ENCODE measurements at places on chromosomes 2 and 18.
A peak's percentile ranks its signal among the peaks of the same experiment; 100 is the strongest.

DNA sequence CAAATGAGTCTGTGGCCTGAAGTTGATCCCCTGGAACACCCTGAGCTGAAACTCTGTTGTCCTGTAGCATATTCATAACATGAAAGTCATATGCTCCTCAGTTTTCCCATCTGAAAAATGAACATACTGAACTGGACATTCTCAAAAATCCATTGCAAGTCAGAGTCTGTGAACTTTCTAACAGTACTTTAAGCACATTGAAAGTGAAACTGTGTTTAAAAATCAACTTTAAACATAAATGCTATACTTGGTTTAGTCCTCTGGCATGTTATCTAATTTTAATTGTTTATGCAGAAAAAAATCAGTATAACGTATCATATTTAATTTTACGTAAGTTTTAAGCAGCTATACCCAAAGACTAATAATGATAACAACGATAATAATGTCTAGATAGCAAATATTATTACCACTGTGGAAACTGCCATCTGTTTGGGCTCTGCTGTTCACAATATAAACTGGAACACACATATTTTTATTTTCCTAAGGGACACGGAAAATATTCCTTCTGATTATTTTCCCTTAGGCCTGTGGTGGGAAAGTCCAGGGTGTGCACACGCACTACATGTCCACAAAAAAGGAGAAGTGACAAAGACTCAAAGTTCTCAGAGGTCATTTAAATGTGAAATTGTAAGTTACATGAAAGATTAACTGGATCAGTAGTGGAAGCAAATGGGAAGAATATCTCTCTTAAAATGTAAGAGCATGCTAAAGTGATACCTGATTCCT is 56.1 kb upstream of the TTN start:
- no peaks in the 10 kb centered on the region for H3K4me1 ChIP-seq
- no peak overlapping the region for H3K27ac ChIP-seq
- DNase-seq: no peak
- no peak overlapping the region for H3K4me3 ChIP-seq
- no peaks in the 10 kb centered on the region for H3K27me3 ChIP-seq

GRCh38 chr2:237264480-237265219 is 149.3 kb downstream of the COL6A3 start:
- H3K4me3 ChIP-seq: no peak overlapping the region
- H3K36me3 ChIP-seq: no peaks in the 10 kb centered on the region
- H3K27me3 ChIP-seq: no peaks in the 10 kb centered on the region

DNA sequence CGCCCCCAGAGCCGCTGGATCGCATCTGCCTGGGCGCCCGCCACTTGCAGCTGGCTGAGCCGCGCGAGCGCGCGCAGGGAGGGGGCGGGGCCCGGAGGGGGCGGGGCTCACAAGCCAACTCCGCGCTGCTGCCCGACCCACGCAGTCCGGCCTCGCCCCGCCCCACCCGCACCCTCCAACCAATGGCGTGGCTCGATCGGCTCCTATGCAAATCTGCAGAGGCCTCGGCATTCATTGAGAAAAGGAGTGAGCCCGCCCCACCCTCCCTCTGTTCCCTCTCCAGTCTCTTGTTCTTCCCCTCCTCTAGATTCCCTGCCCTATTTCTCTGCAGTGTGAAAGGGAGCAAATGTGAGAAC is at the start of gene ALK:
ALK (minus strand) TSS at position 27 of the 356 bp plus-strand sequence. CDS start 927 bp downstream, outside the sequence.
- H3K36me3 ChIP-seq: no peaks in the 10 kb centered on the region
- H3K27ac ChIP-seq: no peak within 1 kb of the TSS
- no peaks in the 10 kb centered on the region for H3K4me1 ChIP-seq
- peaks cover 31% of the 10 kb centered on the region for H3K27me3 ChIP-seq

GRCh38 chr2:207482630-207483029 is 47.1 kb upstream of the CREB1 start:
- no peak overlapping the region for H3K27ac ChIP-seq
- H3K4me1 ChIP-seq: no peaks in the 10 kb centered on the region
- DNase-seq: no peak
- H3K36me3 ChIP-seq: no peaks in the 10 kb centered on the region

DNA sequence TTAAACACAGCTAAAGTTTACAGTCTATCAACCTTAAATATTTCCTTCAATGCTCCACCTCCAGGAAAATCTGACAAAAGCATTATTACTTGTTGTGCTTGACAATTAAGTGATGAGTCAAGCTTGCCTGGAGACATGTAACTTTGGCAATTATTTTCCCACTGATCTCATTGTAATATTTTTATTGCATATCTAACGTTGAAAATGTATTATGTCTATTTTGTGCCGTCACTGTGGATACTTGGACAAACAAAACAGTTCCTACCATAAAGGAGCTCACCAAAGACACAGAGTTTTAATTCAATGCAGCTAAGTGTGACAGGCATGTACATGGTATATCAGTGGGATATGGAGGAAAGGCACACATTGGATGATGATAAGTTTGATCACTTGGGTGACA is 24.7 kb downstream of the RNF103 start:
- no peaks in the 10 kb centered on the region for H3K4me1 ChIP-seq
- no peaks in the 10 kb centered on the region for H3K27me3 ChIP-seq
- H3K4me3 ChIP-seq: no peak overlapping the region
- no peak for DNase-seq
- no peak overlapping the region for H3K27ac ChIP-seq

- H3K27me3 ChIP-seq: no peaks in the 10 kb centered on the region
- no peak for DNase-seq
- no peaks in the 10 kb centered on the region for H3K4me1 ChIP-seq
Measured at GRCh38 chr18:5709476-5710095, 165.8 kb upstream of the EPB41L3 start.

DNA sequence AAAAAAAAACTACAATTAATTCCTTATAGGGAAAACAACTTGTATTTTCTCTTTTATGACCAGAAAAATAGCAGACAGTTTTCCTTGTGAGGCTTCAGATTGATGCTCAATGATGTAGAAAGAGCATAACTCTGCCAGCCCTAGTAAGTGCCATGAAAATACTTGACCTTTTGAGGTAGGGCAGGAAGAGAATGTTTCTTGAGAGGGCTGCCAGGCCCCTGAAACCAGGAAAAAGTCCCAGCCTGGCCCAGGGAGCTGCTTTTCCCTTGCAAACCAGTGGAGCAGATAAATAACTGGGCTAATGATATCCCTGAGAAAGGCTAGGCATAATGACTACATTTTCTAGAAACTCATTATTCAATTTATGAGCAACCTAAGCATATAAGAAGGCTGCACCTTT is 126.8 kb downstream of the SLC8A1 start:
- no peaks in the 10 kb centered on the region for H3K36me3 ChIP-seq
- H3K27ac ChIP-seq: no peak overlapping the region
- no peaks in the 10 kb centered on the region for H3K27me3 ChIP-seq
- H3K4me3 ChIP-seq: no peak overlapping the region
- DNase-seq: no peak

DNA sequence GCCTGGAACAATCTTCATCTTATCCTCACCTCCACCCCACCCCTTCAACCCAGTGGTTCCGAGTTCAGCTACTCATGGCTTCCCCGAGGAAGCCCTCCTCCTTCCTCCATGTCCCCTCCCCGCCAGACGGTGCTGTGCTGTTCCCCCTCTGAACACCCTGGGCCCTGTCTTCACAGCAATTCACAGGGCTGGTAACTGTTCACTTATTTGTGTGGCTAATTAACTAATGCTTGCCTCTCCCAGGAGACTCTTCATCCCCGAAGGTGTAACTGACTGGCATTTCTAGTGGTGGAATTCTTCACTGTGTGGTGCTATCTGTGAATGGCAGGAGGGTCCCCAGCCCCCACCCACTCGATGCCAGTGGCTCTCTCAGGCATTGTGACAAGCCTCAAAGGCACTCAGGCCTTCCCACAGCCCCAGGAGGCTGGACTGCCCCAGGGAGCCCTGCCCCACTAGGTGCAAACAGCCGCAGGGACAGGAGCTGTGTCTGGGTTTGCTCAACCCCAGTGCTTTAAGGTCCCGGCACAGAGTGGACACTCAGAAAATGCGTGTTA is 133.7 kb upstream of the ID2 start:
- H3K4me3 ChIP-seq: no peak overlapping the region
- H3K27me3 ChIP-seq: no peaks in the 10 kb centered on the region
- no peaks in the 10 kb centered on the region for H3K36me3 ChIP-seq
- DNase-seq: no peak

GRCh38 chr2:172843902-172844715 is 108.5 kb downstream of the RAPGEF4 start:
- no peaks in the 10 kb centered on the region for H3K4me1 ChIP-seq
- no peaks in the 10 kb centered on the region for H3K36me3 ChIP-seq
- no peaks in the 10 kb centered on the region for H3K27me3 ChIP-seq
- H3K27ac ChIP-seq: no peak overlapping the region

- H3K27ac ChIP-seq: 0 out of 2 replicates have a peak overlapping the region, but pooled peaks have one; percentile 10
- H3K27me3 ChIP-seq: no peaks in the 10 kb centered on the region
- no peaks in the 10 kb centered on the region for H3K4me1 ChIP-seq
- DNase-seq: no peak
- H3K36me3 ChIP-seq: peaks cover 6% of the 10 kb centered on the region
Measured at GRCh38 chr2:218746470-218746795, 35.5 kb upstream of the CYP27A1 start.

DNA sequence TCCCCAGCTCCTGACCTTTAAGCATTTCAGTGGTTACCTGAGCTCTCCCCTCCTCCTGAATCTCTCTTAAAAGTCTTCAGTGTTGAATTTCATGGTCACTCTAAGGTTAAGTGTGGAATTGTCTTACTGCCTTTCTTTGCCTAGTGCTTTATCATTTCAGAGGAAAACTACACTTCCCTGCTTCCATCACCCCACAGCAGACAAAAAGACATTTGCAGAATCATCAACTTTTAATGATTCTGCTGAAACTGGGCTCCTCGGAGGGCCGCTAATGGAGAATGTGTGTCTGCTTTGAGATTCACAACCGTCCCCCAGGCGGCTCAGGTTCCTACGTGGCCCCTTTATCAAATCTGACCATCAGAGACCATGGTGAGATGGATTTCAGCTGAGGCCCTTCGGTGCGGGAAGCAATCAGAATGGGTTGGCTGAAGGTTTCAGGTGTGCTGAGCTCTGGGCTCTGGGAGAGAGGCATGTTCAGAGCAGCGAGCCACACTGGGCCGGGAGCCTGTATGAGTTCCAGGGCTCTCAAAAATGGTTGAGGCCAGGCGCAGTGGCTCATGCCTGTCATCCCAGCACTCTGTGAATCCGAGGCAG is 41.9 kb upstream of the TBC1D8 start:
- H3K4me3 ChIP-seq: no peak overlapping the region
- peaks cover 7% of the 10 kb centered on the region for H3K4me1 ChIP-seq
- DNase-seq: no peak
- H3K27ac ChIP-seq: no peak overlapping the region

DNA sequence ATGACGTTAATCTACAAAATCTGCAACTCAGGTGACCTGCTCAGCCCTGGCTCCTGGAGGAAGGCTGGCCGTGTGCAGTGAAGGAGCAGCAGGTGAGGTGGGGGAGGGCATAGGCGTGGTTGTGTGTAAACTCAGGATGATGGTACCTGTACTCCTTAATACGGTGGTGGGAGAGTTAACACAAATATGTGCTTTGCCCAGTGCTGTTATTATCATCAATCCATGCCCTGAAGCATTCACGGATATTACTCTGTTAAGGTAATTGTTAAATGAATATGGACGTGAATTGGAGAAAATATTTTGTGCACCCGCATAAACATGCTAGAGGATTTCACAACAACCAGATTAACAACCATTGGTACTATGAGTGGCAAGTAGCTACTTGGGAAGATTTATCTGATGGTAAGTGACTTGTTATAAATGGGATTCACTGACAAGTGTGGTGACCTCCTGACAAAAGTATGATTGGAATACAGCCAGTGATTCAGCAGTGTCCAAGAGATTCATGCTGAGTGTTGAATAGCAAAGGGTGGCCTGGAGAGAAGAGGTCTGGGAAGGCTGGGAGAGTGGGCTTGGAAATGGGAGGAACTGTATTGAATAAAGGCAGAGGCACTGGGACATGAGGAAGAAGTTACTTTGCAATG is 194.1 kb downstream of the TPGS2 start:
- no peaks in the 10 kb centered on the region for H3K27me3 ChIP-seq
- H3K4me1 ChIP-seq: no peaks in the 10 kb centered on the region
- DNase-seq: no peak
- no peak overlapping the region for H3K4me3 ChIP-seq

DNA sequence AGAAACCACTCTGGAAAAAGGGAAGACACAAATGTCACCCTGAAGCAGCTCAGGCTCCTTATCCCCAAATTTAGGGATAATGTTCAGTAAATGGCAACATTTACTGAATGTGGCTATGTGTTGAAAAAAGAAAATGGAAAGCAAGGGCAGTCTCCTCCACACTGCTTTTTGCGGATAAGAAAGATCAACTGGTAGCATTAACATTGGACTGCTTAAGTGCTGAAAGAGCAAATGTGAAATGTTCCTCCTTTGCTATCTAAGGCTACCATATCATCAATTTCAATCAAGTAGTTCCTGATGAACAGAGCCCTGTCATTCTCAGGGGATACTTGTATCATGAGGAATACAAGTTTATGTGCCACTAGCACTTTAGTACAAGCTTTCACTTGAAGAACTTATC is 12.5 kb downstream of the FBXO11 start:
- H3K4me3 ChIP-seq: no peak overlapping the region
- no peak for DNase-seq
- no peaks in the 10 kb centered on the region for H3K27me3 ChIP-seq

DNA sequence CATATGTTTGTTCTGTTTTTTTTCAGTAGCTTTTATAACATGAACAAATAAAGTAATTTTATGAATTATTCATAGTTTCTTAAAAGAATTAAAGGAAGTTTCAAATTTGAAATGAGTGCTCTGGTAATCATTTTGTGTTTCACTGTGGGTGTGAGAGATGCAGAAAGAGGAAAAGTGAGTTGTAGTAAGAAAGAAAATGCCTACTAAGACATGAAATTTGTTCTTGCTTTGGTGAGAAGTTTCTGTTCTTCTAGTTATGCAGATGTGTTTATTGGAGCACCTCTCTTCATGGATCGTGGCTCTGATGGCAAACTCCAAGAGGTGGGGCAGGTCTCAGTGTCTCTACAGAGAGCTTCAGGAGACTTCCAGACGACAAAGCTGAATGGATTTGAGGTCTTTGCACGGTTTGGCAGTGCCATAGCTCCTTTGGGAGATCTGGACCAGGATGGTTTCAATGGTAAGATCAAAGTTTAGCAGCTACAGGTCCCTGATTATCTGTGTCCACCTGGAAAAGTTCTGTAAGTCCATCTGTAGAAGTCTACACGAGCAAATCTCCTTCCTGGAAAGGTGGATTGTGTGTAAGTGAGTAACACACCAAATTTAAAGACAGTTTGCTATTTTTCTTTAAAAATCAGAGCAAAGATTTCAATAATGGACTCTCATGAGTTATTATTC is 51.4 kb downstream of the ITGAV start:
- no peak overlapping the region for H3K4me3 ChIP-seq
- peaks cover 4% of the 10 kb centered on the region for H3K4me1 ChIP-seq
- H3K27ac ChIP-seq: no peak overlapping the region
- no peak for DNase-seq
- H3K27me3 ChIP-seq: no peaks in the 10 kb centered on the region
- H3K36me3 ChIP-seq: peaks cover 43% of the 10 kb centered on the region

- no peaks in the 10 kb centered on the region for H3K4me1 ChIP-seq
- H3K27ac ChIP-seq: no peak overlapping the region
- H3K27me3 ChIP-seq: no peaks in the 10 kb centered on the region
- no peak overlapping the region for H3K4me3 ChIP-seq
- no peaks in the 10 kb centered on the region for H3K36me3 ChIP-seq
Measured at GRCh38 chr18:34694591-34695165, 15.4 kb upstream of the DTNA start.

Data from Panc1 (cell line).